ENCODE measurements at places on chromosomes 6 and 20.

DNA sequence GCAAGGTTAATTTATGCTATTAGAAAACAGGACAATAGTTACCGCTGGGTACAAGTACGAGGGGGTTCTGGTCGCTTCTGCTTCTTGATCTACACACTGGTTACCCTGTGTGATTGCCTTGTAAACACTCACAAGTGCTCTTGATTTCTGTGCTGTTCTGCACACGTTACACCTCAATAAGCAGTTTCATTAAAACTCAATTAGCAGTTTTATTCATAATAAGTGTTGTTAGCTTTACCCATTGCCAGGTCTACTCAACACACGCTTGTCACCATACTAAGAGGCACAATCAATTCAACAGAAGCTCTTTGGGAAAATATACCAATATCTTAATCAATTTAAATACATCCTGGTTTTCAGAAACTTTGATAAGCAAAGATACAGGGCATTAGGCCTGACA, 20.4 kb downstream of the BMP7 start:
- no peak for DNase-seq

DNA sequence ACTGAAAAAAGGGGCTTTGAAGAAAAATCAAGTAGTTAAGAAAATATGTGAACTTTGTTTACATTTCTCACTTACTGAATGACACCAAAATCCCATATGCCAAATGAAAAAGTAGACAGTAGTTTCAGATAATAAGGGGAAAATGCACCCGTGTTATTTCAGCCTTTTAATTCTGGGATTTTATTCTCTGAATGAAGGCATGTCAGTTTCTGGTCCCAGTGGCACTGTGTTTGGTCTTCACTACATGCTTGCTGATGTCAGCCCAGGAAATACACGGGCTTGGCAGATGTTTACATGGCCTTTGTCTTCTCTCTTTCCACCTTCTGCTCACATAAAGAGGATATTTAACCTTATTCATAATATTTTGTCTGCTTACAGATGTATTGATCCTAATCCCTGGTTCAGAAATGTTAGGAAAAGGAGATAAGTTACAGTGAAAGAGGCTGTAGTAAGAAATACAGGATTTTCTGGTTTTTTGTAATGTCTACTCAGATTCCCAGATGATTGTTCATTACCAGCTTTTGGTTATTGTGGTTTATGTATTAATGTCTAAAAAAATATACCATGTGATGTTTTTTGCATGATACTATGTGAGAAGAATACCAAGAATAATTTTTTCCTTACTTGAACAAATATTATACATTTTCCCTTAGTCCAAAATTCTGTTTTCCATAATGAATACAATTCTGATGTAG, 27.7 kb downstream of the DSE start:
- DNase-seq, result no peak

- no peak for DNase-seq
Measured at GRCh38 chr6:144347933-144348332, 62.8 kb downstream of the UTRN start.

DNA sequence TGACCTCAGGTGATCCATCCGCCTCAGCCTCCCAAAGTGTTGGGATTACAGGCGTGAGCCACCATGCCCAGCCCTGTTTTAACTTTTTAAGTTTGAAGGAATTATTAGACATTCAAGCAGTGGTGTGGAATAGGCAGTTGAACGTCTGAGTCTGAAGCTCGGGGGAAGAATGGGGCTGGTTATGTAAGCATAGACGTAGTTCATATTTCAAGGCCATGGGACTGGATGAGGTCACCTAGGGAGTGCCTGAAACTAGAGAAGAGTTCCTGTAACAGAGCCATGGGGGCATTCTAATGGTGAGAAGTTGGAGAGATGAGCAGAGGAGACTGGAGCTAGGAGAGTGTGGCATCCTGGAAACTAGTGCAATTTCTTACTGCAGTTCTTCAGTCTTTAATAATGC, 6.4 kb downstream of the CDKAL1 start:
- DNase-seq, result no peak

All from stimulated activated CD8-positive, alpha-beta memory T cell treated with anti-CD3 and anti-CD28 coated beads, Interleukin-4, amount 100 ng/mL, for 48 hours (primary cell).